ENCODE measurements at places on chromosomes 7 and 10.
A peak's percentile ranks its signal among the peaks of the same experiment; 100 is the strongest.

DNA sequence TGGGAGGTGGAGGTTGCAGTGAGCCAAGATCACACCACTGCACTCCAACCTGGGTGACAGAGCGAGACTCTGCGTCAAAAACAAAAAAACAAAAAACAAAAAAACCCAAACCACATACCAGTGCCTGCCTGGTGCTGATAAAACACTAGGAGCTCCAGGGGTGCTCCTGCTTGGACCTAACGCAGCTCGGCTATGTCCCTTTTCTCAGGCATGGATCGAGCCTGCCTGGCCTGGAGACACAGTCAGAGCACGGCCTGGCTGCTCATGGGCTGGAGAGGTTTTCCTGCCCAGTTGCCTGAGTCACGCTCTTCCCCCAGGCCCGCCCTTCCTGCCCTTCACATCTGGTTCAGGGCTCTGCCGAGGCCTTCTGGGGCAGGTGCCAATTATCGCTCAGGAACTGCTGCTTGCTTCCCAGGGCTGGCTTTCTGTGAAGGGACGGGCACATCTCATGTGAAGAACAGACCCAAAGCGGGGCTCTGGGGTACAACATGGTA is 12.6 kb upstream of the NPFFR1 start:
- DNase-seq: peak; percentile 33

DNA sequence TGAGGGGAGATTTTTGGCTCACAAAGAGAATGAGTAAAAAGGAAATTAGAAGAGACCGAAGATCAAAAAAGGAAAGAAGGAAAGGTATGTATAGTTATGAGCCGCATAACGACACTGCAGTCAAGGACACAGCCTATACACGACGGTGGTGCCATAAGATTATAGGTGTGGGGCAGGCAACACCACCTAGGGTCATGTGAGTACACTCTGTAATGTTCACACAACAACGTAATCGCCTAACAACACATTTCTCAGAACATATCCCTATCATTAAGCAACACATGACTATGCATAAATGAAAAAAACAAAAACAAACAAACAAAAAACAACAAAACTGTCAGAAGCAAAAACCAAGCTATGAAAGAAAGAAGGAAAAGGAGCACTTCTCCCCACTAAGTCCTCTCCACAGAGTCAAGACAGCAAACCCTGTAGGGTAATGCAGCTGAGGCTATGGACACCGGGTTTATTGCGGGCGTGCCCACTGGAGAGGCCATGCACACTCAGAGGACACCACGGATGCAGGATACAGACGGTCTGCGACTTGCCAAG is 45.1 kb downstream of the PIP4K2A start:
- DNase-seq: no peak

DNA sequence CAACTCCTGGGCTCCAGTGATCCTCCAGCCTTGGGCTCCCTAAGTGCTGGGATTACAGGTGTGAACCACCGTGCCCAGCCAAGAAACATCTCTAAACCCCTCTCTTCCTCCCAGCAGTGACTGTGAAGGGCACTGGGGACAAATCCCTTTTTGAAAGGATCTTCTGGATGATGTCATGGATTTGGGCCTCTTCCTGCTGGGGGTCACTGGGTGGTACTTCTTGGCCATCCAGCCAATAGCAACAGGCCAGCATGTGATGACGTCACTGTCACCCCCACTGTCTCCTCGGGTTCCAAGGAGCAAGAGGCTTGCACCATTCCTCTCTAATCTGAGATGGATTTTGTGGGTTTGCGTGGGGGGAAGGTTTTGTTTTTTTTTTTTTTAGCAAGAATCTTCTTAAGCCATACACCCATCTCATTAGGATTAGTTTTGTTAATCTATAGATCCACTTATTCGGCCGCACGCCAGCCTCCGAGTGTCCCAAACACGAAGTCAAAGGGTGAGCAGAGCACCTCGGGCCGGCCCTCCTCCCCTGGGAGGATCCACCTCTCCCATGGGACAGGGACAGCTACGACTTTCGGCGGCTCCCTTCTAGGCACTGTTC is 29.4 kb upstream of the TNRC18 start:
- DNase-seq: peak; percentile 25

DNA sequence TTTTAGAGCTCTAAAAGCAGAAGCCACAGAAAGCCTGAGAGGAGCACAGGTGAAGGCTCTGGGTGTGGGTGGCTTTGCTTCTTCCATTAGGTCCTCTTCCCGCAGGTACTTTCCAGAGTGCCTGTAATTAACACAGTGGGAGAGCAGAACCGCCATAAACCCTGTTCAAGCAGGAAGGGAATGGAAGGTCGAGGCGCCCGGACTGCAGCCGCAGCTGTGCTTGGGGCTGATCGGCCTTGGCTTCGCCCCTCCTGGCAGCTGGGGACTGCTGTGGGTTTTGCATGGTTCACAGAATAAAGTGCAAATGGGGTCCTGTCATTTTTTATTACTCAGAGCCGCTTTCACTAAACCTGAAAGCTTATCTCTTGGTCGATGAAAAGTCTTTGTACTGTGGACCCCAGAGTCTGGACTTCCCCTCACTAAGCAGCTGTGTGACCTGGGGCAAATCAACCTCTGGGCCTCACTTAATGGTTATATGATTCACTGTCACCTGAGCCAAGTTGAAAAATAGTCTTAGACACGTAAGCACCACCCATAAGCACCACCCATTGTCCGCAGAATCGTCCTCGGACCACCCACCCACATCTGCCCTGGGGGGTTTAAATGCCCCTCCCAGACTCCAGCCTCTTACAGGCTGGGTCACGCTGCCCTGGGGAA is 100.9 kb downstream of the XRCC2 start:
- DNase-seq: no peak

- DNase-seq: no peak
Measured at GRCh38 chr10:94281654-94282053, 81.1 kb downstream of the NOC3L start.

DNA sequence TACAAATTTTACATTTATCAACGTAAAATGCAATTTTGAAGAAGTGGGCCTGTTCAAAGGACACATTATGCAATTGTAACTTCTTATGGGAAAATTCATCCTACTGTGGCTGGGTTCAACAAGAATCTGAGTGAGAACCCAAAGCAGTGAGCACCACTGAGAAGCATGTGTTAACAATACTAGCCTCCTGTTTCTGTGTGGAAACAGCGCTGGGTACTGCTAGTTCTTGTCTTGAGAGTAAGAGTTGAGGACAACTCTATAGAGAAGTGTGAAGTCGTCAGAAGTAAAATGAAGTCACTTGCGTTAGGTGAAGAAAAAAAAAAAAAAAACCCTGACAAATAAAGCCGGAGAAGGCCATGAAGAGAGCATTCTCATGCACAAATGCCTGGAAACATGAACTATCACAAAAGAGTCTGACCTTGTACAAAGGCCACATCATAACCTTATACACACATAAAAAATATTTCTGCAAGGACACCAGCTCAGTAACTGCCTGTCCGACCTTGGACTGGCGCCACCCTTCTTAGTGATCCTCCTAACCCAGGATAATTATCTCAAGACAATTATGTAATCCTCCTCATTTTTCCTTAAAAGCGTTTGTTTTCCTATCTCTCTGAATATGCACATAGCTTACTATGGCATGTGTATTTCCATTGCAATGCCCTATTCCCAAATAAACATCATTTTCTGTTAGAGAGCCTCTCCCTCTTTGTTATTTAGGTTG is 554.9 kb downstream of the HTR7 start:
- no peak for DNase-seq

DNA sequence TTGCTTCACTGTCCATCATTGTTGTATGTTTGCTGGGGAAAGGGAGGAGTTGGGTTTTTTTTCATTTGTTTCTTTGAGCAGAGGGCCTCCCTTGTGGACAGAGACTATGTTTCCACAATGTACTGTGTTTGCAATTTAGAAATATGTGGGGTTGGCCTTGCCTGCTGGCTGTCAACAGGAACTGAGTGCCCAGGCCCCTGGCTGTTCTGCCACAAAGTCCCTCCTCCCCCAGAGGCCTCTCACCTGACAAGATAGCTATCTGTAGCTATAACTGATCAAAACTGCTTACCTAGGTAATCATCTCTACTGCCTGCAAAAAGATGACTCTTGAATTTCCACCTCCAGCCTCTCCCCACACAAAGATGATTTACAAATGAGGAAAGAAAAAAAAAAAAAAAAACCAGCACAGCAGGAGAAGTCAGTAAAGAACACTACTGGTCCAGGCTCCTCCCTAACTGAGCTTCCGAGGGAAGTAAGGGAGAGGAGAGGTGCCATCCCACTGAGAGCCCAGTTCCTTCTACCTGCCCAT is 121.8 kb downstream of the SGMS1 start:
- DNase-seq: no peak
